ENCODE measurements at places on chromosomes 2 and 18.
A peak's percentile ranks its signal among the peaks of the same experiment; 100 is the strongest.

- DNase-seq: no peak
Observed at GRCh38 chr2:52897511-52898044, 870.0 kb upstream of the CHAC2 start.

- peak; percentile 70 for DNase-seq
Observed at GRCh38 chr2:237744613-237745249, 53.8 kb upstream of the RBM44 start.

- no peak for DNase-seq
Observed at GRCh38 chr2:124763611-124764010, 738.5 kb downstream of the CNTNAP5 start.

GRCh38 chr2:96486696-96487095, 18.5 kb downstream of the NEURL3 start:
- peak; percentile 80 for DNase-seq

GRCh38 chr2:40204268-40204667, 247.6 kb downstream of the SLC8A1 start:
- no peak for DNase-seq

- no peak for DNase-seq
Observed at GRCh38 chr2:212538305-212539071, at the start of gene ERBB4. Gene ERBB4, minus strand, starts transcription at chr2:212538802. Its CDS starts 272 bp downstream, at chr2:212538530.
